ENCODE measurements at places on chromosomes 5 and 9.

DNA sequence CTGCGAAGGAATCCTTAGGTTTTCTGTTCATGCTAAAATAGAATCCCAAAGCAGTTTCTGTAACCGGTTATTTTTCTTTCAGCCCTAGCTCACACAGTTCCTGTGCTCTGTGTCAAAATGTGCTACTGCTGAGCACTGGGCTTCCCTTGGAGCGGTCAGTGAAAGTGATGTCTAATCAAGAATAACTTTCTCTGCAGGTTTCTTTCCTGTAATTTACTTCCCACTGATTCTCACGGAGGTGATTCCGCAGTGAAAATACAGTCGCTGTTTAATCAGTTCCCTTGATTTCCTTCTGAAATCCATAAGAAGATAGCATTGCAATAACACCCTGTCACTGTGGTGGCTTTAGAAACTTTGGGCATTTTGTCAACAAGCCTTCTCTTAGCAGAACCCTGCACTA, 112.0 kb upstream of the ISL1 start:
- no peak for DNase-seq

- no peak for DNase-seq
These were observed 96.8 kb upstream of the GNA14 start for GRCh38 chr9:77744841-77745430.

DNA sequence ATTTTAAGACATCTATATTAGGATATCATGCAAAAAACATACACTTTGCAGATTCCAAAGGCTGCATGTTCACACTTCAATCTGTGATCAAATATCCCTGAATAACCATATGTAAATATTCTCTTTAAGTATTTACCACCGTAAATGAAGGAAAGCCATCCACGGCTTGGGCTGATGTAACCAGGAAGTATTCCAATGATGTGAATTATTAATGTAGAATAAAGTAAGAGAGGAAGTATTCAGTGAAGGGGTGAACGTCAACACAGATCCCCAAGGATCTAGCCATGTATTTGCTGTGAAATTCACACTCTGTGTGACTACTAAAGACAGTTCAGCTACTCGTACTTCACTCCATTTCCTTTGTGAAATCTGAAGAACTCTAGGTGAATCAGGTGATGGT, 75.2 kb downstream of the CDH6 start:
- no peak for DNase-seq

DNA sequence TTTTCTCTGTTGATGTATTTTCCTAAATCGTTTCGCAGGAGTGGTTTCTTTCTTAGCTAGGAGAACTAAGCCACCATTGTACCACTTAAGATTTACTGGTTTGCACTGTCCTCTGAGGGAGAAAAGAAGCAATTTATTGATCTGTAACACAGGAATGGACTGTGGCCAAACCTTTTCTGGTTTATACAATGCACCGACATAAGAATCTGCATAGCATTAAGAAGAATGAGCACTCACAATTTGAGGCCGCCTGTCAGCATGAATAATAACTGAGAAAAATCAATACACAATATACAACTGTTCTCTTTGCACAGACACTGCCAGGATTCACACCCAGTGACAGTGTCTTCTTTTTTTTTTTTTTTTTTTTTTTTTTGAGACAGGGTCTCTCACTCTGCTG, 168.6 kb upstream of the DMRT1 start:
- no peak for DNase-seq
